Melanocyte of skin (primary cell): ENCODE measurements at places on chromosomes 7 and 10. TPM values are rescaled to one million over a fixed set of nuclear protein-coding genes. Genes with fewer than 3 reads are reported as not detected.

ACHE gene
- 0.34 TPM in 1 of 2 replicates, not detected in the other for total RNA-seq

UBE3C gene
- 63.7 and 86.9 TPM in 2 replicates for total RNA-seq

ADIRF gene
- not detected in 2 replicates for total RNA-seq

PIK3AP1 gene
- total RNA-seq = under 0.01 TPM in 2 replicates

CYP3A5 gene
- total RNA-seq = under 0.01 TPM in 1 of 2 replicates, not detected in the other
